NCI-H1092 (cell line): ENCODE measurements at places on chromosomes 3 and 15.

GRCh38 chr15:47504624-47505256 is 212.6 kb upstream of the SEMA6D start:
- DNase-seq = no peak

DNA sequence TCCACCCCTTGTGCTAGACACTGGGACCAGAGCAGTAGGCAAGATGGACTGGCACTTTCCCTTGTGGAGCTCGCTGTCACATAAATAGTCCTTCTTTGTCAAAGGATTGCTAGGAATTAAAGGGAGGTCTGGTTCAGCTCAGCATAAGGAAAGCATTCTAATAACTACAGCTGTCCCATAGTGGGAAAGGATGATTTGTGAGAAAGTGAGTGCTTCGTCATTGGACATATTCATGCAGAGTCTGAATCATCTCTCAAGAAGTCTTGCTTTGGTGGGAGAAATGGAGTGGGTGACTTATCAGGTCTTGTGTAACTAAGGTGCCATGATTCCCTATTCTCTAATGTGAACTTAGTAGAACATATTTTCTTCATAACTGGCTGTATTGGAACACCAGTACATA is 14.7 kb downstream of the PPARG start:
- DNase-seq = no peak

- DNase-seq = no peak
Observed at GRCh38 chr15:85625856-85626255, 168.9 kb downstream of the KLHL25 start.

GRCh38 chr15:57322602-57323250 is 53.6 kb upstream of the CGNL1 start:
- DNase-seq = no peak

- DNase-seq = no peak
Observed at GRCh38 chr15:90761629-90762028, 44.5 kb downstream of the BLM start.

GRCh38 chr3:121707531-121708273 is 41.8 kb downstream of the GOLGB1 start:
- DNase-seq = no peak
